ENCODE measurements at places on chromosomes 6 and 20. TPM values are rescaled to one million over a fixed set of nuclear protein-coding genes. Genes with fewer than 3 reads are reported as not detected.
A peak's percentile ranks its signal among the peaks of the same experiment; 100 is the strongest.

Gene BTN1A1
- total RNA-seq, result not detected

Gene SLC22A7
- total RNA-seq, result not detected

Gene PGBD1
- 6.3 TPM for total RNA-seq

Gene ADGRF5
- 37.8 TPM for total RNA-seq

Gene GPX5
- not detected for total RNA-seq

Gene FAM217A
- not detected for total RNA-seq

Gene TULP1
- 1.2 TPM for total RNA-seq

Gene TREML2
- 0.66 TPM for total RNA-seq

Gene RNF5
- 76.2 TPM for total RNA-seq

Gene SLC12A5
- not detected for total RNA-seq

Gene ELOVL2
- total RNA-seq, result 0.26 TPM

Gene PKIB
- not detected for total RNA-seq

Gene MOG
- not detected for total RNA-seq

Gene BHLHE23
- total RNA-seq, result not detected

Gene TBPL1
- total RNA-seq, result 17.0 TPM

Gene COL21A1
- 8.4 TPM for total RNA-seq

Gene SSTR4
- not detected for total RNA-seq

Gene LIN28B
- total RNA-seq, result not detected

Gene PTK6
- 1.2 TPM for total RNA-seq

Gene SLC4A11
- not detected for total RNA-seq

DNA sequence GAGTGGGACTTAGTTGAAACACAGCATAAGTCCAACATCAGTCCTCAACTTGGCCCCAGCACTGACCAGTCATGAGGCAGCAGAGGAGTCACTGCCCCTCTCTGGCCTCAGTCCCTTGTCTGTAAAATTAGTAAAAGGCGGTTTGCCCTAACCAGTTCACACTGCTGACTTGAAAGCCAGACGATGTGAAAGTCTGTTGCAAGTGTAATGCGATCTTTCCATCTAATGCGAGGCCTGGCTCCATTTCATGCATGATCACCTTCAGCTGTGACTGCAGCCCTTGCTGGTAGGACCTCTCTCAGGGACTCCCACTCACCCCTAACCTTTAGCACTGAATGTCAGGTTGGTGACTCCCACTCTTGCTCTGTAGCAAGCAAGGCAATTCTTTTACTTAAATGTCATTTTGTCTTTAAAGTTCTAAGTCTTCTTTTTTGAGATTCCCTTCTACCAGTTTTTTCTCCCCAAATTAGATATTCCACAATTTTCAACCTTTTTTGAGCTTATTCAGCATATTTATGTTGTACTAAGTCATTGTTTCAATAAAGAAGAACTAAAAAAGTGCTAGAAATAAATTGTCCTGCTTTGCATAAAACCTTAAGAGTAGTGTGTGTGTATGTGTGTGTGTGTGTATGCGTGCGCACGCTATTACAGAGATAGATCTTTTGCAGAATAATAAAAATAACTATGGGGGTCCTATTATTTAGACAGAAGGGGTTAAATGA, 245.5 kb downstream of the PACRG start:
- no peak for DNase-seq

DNA sequence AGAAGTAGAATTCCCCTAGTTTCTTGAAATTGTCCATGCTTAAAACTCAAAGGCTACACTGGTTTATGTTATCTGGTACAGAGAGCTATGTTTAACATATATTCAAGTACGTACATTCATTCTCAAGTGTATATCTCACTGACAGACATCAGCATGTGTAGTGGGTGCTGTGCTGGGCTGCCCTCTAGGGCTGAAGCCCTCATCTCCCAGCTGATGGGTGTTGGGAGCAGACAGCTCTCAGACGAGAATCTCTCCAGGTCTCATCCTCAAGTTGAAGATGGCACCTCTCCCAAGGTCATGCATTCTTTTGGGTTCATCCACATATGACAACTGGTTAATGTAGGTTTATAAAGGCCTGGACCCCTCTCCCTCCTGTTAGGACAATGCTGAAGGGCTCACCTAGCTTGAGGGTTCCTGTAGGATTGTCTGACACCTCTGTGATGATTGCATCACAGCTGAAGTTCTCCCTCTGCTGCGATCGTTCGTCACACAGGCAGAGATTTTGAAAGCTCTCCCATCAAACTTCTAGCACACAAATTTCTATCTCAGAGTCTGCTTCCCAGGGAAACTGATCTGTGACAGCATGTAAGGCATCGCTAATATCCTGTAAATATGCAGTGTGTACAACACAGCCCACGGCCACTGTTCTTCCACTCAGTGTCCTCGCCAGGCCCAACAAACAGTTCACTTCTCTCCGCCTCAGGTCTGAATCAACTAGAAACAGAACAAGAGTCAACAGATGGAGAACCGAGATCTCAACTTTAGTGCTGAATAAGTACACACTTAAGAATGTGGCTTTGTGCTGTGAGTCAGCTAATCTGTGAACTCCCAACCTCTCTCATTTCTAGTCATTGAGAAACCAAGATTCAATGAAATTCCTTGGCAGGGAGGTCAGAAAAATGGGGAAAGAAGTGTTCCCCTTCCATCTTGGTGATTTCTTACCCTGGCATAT, 43.2 kb downstream of the PREP start:
- DNase-seq, result no peak

DNA sequence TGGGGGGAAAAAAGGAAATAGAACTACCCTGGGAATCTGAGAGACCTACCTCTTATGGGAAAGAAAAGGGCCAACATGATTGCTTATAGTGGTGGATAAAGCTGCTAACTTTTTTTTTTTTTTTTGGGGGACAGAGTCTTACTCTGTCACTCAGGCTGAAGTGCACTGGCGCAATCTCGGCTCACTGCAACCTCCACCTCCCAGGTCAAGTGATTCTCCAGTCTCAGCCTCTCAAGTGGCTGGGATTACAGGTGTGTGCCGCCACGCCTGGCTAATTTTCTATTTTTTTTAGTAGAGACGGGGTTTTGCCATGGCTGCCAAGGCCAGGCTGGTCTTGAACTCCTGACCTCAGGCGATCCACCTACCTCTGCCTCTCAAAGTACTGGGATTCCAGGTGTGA, 39.5 kb upstream of the TBC1D22B start:
- no peak for DNase-seq

- DNase-seq, result no peak
Observed at GRCh38 chr6:19432966-19433498, 404.1 kb upstream of the ID4 start.

- peak; percentile 75 for DNase-seq
Observed at GRCh38 chr20:19021406-19022117, 190.9 kb upstream of the SLC24A3 start.

DNA sequence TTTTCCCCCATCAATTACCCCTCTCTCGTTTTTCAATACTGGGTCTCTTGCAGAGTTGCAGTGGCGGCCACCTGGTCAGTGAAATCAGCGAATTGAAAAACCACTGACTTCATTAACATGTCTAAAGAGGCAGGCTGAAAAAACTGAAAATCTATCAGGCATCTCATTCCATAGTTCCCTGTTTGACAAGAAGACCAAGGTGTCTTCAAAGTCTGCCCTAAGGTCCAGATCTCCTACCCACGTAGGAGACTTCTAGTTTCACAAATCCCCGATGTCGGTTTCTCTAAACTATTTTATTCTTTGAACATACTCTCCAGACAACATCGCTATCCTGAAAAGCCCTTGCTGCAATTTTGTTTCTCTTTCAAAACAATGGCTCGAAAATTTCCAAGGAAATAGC, 796 bp upstream of the TUBB start:
- DNase-seq, result no peak

- DNase-seq, result no peak
Observed at GRCh38 chr6:159463119-159463829, 229.8 kb downstream of the SOD2 start.

GRCh38 chr20:31637660-31638059, at the start of gene COX4I2:
Gene COX4I2 (plus strand): TSS chr20:31637912. CDS start chr20:31639018, 1,106 bp downstream.
- no peak for DNase-seq

- DNase-seq, result no peak
Observed at GRCh38 chr20:32411955-32412706, 54.0 kb downstream of the ASXL1 start.

DNA sequence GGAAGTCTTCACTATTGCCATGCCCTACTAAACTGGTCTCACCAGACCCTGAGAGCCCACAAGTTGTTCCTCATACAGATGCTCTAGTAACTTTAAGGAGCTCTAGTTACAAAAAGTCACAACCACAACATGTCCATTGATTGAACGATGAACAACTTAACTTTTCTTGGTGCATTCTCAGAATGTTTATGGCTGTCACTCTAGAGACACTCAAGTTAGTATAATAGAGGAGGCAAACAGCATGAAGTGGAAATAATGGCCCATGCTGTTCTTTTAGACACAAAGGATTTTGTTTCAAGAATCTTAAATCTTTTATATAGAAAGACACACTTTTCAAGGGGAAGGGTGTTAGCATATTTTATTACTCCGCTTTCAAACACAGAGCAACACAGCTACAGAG, 934.4 kb downstream of the HACE1 start:
- DNase-seq, result no peak

DNA sequence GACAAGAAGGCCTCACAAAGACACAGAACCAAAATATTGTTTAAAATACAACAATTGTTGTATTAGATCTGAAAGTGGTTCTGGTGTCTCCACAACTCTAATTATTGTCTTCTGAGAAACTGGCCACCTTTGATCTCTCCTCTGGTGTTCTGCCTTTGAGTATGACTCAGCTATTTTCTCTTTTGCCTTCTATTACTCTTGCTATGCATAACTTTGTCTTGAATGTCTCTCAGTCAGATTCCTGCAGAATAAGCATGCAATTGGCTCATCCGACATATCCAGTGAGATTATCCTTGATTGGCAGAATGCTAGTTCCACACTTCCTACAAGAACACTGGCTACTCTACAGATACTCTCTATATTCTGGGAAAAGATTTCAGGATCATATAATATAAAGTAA, 14.3 kb upstream of the EPM2A start:
- DNase-seq, result no peak

DNA sequence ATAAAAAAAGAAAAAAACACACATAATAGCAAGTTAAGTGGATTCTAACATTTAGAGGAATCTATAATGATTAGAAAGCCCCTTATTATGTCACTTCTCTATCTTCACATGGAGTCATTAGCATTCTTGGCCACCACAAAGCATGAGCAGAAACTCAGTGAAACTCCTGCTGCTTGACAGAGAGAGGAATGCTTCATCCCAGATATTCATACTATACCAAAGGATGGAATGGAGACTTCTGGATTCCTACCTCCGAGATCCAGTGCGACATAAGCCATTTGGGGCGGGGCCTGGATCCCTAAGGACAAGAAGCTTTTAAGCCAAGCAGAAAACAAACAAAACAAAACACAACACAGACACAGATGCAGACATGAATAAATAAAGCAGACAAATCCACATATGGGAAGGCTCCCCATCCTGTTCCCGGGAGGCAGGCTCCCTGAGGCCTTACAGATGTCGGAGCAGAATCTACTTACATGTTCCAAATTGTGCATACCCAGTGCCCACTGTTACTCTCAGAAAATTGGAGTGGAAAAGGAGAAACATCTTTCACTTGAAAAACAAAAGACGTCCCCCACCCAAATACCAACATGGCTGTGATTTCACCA, 727.3 kb downstream of the MAFB start:
- no peak for DNase-seq

- no peak for DNase-seq
Observed at GRCh38 chr20:61253640-61254511, 1.8 kb downstream of the CDH4 start.

GRCh38 chr6:150418827-150419594, 50.2 kb downstream of the IYD start:
- peak; percentile 95 for DNase-seq

DNA sequence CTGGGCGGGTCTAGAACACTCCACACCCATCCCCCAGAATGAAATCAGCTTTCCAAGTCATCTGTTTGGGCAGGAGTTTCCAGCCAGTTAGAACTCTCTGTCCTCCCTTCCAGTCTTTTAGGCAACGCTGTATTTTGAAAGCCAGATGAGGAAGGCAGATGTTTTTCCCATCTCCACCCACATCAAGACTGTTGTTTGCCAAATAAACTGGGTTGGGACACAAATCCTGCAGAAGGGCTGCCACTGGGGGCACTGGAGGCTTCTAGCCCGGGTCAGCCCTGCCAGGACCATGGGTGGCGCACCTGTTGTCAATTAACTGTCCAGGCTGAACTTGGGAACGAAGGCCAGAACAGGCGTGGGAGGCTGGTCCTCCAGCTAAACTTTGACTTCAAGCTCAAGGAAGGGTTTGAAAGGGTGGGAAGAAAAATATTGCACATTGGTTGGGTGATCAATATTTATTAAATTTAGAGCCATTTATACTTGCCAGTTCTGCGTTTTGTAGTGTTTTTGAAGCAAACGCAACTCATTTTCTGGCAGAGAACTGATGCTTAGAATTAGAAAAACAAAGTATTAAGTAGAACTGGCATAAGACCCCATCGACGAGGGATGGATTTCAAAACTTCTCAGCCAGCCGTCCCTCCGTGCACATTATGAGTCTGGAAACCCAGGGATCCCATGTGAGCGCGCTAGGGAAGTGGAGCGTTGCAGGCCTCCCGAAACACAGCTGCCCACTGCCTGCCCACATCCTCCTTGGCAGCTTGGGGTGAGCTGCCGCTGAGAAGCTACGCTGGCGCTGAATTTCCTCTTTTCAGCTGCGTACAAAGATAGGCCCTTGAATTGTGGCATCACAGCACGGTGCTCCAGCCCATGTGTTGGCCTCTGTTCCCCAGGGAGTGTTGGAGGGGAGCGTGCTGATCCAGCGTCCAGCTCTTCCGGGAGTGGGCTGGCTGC, 297.4 kb downstream of the QKI start:
- no peak for DNase-seq

DNA sequence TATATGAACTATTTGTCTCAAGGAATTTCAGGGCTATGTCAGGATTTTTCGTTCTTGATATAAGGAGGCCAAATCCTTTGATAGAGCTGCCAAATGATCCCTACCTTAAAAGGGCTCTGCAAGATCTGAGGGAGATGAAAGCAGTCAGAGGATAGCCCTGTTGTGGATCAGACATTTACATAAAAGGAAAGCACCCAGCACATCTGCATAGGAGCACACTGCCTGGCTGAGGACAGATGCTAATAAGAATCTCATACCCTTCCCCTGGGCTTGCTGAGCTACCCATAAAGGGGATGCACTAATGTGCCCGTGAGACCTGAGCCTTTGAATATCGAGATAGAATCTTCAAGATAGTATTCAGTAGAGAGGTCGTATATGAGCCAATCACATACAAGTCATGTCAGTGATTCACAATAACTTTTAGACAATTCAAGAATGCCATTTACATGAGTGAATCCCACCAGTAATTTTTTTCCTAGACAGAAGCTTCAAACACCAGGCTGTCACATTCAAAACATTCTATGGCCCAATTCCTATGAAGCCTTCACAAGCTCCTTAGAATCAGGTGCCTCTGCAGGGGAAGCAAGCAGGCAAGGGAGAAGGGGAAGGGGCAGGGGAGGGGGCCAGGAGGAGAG, 71.1 kb downstream of the STMND1 start:
- no peak for DNase-seq

All from esophagus muscularis mucosa (tissue), 4 donors.